GM18507 (cell line): ENCODE measurements at places on chromosomes 5 and 9.

DNA sequence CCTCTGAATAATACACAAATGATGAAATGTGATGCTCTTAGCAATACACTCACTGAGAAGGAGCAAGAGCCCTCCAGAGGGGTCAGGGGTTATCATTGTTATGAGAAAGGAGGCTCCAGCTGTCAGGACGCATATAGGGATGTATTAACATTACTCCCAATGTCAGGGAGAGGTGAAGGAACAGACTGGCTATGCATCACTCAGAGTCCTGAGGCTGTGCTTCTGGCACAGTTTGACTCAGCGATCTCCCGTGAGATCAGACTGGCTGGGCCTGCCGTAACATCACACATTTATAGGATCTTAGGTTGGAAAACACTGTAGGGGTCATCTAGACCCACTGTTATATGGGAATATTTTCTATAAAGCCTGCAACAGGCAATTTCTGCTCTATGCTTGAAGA is 226.5 kb upstream of the GLRA1 start:
- DNase-seq, result no peak

GRCh38 chr5:137822158-137822764 is 45.4 kb upstream of the MYOT start:
- peak; percentile 28 for DNase-seq

DNA sequence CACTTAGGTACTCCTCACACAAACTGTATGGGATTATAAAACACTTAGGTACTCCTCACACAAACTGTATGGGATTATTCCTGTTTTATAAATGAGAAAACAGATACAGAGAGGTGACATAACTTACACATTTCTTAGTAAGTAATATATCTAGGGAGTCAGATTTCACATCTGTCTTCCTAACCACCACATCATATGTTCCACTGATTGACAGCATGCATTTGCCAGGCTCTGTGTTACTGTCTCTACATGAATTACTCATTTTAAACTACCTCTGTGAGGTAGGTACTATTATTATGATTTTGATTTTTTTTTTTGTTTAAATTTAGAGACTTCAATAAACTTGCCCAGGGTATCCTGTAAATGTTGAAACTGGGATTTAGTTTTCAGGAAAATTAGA is 232.7 kb downstream of the CCDC171 start:
- DNase-seq, result no peak

GRCh38 chr5:8827696-8828095 is 718.2 kb downstream of the SEMA5A start:
- no peak for DNase-seq

DNA sequence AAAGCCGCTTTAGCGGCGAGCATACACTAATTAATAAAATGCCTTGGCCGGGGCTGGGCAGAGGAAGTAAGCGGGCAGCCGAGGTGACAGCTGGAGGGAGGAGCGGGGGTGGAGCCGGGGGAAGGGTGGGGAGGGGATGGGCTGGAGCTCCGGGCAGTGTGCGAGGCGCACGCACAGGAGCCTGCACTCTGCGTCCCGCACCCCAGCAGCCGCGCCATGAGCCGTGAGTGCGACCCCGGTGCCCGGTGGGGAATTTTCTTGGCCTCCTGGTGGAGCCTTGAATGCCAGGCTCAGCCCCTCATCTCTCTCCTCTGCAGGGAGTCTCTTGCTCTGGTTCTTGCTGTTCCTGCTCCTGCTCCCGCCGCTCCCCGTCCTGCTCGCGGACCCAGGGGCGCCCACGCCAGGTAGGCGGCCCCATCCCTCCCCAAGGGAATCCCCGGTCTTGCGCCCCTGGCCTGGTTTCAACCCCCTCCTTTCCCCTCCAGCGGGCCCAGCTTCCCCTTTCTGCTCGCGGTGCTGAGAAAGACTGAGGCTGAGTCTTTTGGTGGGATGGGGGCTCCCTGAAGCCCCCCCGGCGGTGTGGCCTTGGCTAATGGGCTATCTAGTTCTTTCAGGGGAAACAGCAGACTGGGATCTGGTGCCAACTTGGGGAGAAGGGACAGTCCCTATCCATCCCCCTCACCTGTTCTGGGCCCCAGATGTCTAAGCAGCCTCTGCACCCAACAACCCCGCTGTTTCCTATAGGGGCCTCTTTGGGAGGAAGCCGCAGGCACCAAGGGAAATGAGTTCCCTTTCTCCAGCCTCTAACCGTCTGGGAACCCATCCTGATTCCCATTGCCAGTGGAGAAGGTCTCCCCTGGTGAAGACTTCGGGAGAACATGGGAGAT is at the start of gene PTGS1:
TSS of gene PTGS1 (plus strand) at position 156 of the 887 bp plus-strand sequence. CDS start at position 217, 61 bp downstream.
- DNase-seq, result peak; percentile 49
